RPMI8226 (cell line): ENCODE measurements at places on chromosomes 2 and 18.
A peak's percentile ranks its signal among the peaks of the same experiment; 100 is the strongest.

- no peak for DNase-seq
These were observed 8.3 kb upstream of the CASP10 start for GRCh38 chr2:201174687-201175086.

- DNase-seq = peak; percentile 58
These were observed 583 bp downstream of the HIBCH start for GRCh38 chr2:190318931-190319554.

DNA sequence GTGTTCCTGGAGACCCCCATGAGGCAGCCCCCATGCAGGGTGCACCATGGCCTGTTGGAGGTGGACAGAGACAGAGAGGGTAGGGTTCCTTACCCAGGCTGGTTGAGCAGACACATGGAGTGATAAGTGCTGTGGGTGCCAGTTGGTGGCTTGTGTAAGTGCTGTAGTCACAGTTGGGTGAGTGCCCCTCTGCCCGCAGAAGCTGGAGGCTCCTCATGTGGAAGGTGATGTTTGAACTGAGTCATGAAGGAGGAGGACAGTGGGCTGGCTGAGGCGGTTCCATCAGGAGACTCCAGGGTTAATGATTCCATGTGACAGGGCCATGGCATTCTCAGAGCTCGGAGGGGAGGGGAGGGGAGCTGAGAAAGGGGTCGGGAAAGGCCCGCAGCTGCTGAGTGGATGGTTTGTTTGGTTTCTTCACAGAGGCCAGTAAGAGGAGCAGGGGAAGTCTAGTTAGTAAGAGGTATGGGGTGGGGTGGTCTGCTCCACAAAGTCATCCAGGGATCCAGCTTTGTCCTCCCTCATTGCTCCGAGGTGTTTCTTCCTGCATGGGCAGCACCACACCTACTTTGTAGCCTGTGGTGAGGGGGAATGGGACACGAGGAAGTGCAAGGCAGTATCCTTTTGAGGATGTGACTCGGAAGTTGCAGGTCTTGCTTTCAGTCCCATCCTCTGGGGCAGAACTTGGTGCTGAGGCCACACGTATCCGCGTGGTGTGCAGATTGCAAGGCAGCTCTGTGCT, 13.6 kb downstream of the IMPA2 start:
- no peak for DNase-seq

DNA sequence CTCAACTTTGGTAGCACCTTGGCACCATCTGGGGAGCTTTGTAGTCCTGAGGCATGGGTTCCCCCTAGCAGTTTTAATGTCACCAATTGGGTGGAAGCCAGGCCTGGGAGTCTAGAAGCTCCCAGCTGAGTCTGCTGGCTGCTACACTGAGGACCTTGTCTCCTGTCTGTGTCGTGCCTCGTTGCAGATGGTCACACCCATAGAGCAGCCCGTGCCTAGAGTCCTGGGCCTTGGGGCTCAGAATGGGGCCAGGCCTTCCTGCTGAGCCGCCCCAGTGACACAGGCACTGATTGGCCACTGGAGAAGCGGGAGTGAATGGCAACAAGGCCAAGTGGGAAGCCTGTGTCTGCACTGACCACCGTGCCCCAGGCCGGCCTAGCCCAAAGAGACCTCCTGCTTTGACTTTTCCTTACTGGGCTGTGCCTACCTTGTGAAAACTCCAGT, 113.2 kb downstream of the SH3RF3 start:
- DNase-seq = peak; percentile 89

DNA sequence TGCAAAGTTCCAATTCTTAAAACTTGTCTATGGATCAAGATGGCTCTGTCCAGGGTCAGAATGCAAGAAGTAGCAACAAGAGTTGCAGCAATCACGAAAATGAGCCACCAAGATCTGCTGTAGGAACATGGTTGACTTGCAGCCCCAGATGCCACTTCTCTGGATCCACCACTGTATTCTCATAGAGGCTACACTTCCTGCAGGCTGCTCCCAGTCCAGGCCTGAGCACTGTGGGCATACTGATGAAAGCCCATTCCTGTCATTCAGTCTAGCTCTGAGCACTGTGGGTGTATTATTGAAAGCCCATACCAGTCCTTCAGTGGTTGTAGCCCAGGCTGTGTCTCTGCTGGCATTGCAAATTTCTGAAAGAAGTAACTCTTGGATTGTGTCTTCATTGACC, 213.9 kb upstream of the AGAP1 start:
- DNase-seq = no peak

- peak; percentile 19 for DNase-seq
These were observed 58.9 kb downstream of the CIB4 start for GRCh38 chr2:26581991-26582842.

DNA sequence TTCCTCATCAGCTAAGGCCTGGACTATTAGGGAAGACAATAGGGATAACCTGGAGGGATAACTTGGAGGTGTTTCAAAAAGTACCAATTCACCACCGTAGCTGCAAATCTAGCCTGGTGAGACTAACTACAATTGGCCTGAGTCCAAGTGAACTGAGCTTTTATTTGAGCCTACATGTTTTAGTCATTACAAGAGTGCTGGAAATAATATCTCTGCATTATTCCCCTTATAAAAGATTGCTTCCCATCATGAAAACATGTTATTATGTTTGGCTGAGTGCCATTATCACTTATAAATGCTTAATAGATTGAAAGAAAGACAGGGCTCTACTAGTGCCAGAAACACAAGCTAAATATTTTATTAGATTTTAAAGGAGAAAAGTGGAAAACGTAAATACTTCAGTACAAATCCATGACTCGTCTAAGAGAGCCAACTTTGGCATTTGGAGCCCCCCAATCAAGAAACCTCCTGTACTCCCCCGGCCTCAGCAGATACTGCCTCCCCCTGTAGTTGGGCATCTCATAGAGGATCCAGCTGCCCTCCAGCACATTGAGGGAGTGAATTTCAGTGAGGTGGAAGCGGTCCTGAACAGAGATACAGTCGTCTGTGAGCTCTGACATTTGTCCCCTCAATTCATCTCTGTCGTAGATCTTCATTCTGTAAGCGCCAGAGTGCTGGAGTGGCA, 3.6 kb downstream of the CRYGB start:
- no peak for DNase-seq

DNA sequence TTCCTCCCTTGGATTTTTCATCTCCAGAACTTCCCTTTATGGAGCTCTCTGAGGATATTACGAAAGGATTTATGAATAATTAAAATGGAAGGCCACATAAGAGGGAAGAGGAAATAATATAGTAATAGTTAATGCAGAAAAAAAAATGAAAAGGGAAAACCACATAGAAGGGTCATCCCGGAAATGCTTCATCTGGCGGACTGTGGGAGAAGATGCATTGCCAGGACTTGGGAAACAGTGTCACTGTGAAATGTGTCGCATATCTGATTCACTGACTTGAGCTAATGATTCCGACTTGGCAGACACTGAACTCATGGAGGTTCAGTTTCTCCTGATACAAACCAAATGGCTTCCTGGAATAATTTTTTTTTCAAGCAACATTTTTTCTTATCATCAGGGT, 129.9 kb upstream of the RMP24 start:
- no peak for DNase-seq

DNA sequence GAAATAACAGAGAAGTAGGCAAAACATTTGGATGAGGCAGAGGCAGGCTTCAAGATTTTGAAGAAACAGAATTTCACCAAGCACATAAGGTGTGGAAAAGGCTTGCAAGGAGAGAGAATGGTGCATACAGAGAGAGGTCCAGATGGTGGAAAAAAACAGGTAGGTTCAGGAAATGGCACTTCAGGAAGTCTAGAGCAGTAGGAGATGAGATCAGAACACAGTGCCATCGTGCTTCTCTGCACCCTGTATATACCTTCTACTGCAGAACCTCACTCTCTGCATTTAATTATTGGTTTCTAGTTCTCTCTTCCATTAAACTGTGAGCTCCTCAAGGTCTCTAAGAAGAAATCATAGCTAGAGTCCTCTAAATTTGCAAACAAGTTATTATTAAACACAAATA, 2.4 kb downstream of the PAIP2B start:
- DNase-seq = peak; percentile 37

GRCh38 chr2:134231301-134231964, 22.4 kb upstream of the MGAT5 start:
- no peak for DNase-seq

DNA sequence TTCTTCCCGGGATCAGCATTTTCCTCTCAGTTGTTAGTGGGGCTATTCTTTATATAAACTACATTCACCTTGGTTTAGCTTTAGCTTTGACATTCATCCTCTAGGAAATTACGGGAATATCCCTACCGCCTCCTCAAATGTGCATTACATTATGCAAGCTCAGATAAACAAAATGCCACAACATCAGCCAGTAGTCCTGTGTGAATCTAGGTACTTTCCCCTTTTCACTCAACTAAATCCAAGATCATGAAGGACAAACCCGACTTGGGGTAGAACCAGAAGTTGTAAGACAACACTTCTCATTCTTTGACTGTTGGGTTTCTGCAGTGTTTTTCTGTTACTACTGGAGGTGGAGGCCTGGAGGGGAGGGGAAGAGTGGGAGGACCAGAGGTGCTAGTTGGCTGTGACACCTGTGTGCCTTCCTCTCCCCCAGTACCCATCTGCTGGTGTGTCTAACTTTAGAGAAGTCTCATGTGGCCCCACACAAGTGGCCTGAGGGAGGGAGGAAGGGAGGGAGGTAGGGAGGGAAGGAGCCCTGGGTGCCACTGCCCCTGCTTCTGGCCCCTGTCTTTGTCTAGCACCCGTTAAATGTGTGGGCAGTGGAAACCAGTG, 84.8 kb upstream of the BCL2L11 start:
- DNase-seq = no peak

DNA sequence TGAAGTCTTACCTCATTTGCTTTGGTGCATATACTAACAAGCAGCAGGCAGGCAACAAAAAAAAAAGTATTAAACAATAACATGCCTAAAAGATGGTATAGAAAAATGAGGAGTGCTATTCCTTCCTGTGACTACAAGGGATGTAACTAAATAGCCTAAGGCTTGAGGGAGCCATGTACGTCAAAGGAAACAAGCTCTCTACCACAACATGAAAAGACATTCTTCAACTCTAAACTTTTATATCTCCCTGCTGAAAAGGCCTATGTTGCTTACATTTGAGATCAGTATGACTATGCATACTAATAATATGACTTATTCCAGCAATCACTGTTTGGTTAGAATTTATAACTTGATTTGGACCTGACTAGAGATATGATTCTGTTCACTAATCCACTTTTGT, 347.9 kb downstream of the ADCYAP1 start:
- no peak for DNase-seq

GRCh38 chr2:127191331-127192219, 28.5 kb downstream of the CYP27C1 start:
- DNase-seq = no peak

DNA sequence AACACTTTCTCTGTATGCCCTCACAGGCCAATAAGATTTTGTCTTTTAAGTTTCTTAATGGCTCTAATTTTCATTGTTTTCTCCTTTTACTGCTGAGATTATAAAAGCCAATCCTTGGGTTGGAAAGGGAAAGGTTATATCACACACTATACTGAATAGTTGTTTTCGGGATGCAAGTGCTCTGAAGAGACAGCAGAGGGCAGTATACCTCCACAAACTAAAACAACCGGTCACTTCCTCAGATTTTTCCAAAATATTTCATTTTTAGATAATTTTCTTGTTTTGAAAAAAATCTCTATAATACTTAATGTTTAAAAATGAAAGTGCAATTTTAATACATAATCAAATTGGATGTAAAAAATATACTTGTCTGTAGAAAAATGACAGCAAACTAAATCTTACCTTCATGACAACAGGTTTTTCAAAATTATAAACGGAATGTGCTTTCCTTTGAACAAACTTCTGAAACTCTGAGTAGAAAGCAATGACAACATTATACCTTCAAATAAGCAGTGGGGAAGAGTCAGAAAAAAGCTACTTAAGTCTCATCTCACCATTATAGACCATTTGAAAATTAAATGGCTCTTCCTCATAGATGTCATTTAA, 82.7 kb downstream of the ORC4 start:
- DNase-seq = peak; percentile 27

DNA sequence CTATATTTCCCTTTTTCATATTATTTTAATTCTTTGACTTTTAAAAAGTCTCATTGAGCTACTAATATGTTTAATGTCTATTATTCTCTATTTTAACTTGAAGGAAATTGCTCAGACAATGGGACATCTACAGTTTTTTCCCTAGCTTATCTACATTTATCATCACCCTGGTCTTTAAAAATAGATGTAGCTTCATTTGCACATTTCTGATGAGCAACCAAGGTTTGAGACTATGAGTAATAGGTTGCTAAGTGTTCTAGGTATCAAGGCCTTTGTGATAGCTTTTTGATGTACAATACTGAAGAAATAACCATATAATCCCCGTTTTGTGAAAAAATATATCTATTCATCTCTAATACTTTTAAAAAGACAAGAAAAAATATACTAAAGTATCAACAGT, 47.0 kb downstream of the STAT4 start:
- no peak for DNase-seq

DNA sequence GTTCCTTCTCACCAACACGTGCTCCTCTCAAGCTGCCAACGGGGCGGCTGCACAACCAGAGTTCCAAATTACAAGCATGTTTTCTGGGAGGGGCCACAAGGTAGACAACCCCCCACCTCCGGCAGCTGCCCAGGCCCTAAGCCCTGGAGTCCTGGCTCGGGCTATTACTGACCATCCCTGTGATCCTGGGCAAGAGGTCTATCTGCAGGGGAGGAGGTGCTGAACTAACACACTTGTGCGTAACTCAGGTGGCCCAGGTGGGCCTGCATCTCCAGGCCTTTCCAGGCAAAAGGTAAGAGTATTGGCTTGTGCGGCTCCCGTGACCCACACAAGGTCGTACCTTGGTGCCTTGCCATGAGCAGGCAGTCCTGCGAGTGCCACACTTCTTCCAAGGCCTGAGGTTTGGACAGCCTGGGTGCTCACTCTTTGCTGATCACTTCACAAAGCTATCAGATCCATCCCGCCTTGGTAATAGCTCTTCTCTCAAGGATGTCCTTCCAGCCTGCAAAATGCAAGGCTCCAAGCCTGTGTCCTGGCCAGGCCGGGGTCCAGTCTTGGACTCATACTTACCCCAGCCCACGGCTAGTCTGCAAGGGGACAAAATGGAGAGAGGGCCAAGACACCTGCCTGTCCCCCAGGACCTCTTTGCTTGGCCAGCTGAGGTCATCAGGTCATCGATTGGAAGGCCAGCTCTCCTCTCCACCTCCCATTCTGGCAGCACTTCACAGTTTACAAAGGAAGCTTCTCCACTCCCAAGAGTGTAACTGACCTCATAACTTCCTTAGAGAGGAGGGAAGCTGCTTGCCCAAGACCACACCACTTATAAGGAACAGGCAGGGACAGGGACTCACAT, 33.9 kb downstream of the ADRA2B start:
- DNase-seq = no peak

GRCh38 chr2:239870276-239870675, 154.9 kb downstream of the NDUFA10 start:
- DNase-seq = no peak

- DNase-seq = no peak
These were observed 340.7 kb downstream of the TGIF1 start for GRCh38 chr18:3790703-3791102.

GRCh38 chr2:46873604-46874068, 42.0 kb downstream of the MCFD2 start:
- no peak for DNase-seq

GRCh38 chr2:42214669-42215068, 45.5 kb downstream of the EML4 start:
- no peak for DNase-seq

- DNase-seq = no peak
These were observed 98.2 kb downstream of the KCNF1 start for GRCh38 chr2:11009891-11010290.

- peak; percentile 39 for DNase-seq
These were observed 26.4 kb upstream of the CYTIP start for GRCh38 chr2:157470321-157470720.

GRCh38 chr2:25229279-25230197, 61.2 kb upstream of the POMC start:
- DNase-seq = no peak

GRCh38 chr2:219475697-219476651, 22.7 kb upstream of the GMPPA start:
- peak; percentile 66 for DNase-seq
